Coronary artery (tissue), 2 donors: ENCODE measurements at places on chromosomes 12 and 14.

DNA sequence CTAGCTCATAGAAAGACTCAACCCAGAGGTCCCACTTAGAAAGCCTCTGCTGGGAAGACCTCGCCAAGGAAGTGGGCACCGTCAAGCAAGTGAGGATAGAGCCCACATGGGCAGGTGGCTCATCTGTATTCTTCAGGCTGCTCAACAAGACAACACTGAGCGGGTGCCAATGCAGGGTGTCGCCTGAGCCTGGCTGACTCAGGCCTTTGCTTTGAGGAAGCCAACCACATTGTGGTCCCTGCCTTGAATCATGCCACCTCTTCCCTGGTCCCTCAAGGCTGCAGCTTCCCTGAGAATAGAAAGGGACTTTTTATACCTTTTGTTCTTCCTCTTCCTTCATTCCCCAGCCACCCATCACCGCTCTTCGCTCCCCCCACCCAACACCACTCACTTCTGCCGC is 2.1 kb upstream of the RNASE13 start:
- DNase-seq = no peak

DNA sequence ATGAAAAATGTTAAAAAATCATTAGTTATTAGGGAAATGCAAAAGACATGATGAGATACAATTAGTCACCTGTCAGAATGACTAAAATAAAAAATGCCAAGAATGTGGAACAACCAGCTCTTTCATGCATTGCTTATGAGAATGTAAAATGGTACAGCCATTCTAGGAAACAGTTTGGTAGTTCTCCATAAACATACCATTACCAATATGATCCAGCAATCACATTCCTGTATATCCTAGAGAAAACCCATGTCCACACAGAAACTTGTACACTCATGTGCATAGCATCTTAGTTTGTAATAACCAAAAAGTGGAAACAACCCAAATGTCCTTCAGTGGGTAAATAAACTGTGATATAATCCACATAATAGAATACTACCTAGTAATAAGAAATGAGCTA is 245.7 kb downstream of the FUT8 start:
- no peak for DNase-seq

DNA sequence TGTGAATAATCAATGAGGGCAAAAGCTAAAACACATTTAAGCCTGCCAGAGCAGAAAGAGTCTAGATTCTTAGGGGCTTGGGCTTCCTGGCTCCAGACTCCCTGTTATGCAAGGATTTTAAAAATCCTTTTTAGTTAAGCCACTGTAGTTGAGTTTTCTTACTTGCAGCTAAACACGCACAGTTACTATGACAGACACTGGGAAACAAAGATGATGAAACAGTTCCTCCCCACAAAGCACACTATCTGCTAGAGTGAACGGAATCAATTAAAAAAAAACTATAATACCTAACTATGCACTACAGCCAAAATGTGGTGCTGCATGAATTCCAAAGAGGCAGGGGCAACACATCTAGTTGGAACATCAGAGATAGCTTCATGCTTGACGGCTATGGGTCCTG is 28.2 kb downstream of the RPS6KA5 start:
- no peak for DNase-seq

DNA sequence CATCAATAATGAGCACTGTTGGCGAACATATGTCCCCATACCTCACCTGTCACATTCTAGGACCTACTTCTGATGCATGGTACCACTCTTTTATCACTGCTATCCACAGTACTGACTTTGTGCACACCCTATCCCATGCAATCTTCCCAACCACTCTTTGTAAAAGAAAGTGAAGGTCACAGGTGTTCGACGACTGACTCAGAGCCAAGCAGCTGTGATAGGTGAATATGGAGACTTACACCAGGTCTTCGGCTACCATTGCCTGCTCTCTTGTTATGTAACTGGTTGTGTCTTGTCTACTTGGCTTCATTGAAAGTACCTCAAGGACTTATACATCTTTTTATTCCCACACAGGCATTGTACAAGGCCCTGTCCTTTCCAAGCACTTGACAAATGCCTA is 169.0 kb downstream of the ANO2 start:
- DNase-seq = no peak

GRCh38 chr14:20690848-20691640 is 2.5 kb downstream of the ANG start:
- DNase-seq = no peak

- no peak for DNase-seq
Observed at GRCh38 chr12:123273166-123273565, 1.5 kb upstream of the CDK2AP1 start.

DNA sequence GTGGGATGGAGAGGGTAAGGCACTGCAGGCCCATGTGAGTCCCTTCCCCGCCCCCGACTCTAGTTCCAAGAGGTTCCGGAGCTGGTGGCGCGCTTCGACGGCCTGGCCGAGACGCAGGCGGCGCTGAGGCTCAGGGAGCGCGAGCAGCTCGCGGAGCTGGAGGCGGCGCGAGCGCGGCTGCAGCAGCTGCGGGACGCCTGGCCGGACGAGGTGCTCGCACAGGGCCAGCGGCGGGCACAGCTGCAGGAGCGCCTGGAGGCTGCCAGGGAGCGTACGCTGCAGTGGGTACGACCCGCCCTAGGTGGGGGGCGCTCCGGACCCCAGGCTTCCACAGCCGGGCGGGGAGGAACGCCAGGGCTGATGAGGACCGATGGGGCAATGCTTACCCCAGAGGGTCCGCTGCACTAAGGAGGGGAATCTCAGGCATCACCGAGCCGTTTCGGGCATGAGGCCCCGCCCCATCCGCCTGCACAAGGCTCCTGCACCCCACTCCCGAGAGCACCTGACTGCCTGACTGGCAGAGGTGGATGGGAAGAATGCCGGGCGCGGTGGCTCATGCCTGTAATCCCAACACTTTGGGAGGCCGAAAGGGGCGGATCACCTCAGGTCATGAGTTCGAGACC is 4.9 kb downstream of the CFAP73 start:
- no peak for DNase-seq

- DNase-seq = no peak
Observed at GRCh38 chr14:84203896-84204295, 1326.0 kb upstream of the FLRT2 start.

DNA sequence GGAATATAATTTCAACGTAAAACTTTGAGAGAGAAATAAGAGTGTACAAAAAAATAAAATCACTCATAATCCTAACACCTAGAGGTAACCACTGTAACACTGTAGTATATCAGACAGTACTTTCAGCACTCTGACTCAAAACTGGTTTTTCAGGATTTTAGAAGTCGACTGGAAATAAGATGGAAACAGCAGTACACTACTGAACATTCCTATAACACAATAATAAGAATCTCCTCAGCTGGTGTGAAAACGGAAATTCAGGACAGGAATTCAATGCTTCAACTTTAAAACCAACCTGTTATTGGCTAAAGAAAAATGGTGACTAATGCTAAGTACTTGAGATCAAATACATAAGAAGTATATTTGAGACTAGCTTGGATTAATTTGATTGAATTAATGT is 12.3 kb upstream of the PITPNM2 start:
- DNase-seq = no peak

DNA sequence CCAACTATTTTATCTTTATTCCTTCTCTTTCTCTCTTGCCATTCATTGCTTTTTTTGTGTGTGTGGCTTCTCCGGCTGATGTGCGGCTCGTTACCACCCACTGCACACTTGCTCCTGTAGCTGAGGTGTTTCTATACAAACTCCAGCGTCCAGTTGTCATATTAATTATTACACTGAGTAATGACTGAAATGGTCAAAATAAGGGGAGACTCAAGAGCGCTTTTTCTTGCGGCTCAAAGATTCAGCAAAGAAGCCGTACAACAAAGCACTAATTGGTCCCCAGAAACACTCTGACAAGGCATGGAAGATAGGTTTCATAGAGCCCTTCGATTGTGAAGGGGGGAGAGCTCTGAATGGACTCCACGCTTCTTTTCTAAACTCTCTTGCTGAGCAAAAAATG is 5.6 kb upstream of the ASCL1 start:
- no peak for DNase-seq

DNA sequence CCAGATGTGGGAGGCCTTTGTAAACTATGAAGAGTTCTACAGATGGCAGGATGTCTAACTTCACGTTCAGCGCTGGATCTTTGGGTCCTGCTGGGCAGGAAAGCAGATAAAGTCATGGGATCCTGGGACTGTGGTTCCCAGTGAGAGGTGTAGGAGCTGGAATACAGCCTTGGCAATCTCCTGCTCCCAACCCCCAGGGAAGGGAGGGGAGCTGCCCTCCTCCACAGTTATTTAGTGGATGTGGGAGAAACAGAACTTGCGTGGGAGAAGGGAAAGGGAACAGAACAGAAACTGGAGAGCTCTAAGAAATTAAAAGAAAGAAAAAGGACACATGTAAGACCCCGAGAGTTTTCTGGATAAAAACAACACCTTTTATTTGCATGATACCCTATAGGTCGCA is 37.0 kb downstream of the NUAK1 start:
- no peak for DNase-seq

DNA sequence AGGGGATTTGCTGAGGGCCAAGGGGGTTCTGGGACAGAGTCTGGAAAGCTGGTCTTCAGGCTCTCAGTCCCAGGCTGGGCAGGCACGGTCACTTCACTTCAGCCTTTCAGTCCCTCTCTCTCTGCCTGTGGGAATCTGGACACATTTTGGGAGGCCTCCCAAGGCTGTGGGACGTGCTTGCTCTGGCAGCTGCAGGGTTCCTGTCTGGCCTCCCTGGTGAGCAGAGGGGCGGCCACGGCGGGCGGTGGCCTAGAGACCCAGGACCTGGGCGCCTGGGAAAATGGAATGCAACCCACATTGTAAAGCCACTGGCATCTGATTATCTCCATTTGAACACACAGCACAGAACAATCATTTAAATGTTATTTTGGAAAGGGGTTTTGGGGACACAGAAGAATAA is 10.1 kb upstream of the ALDH2 start:
- no peak for DNase-seq

- peak; percentile 47 for DNase-seq
Observed at GRCh38 chr14:90785471-90785870, 30.8 kb downstream of the TTC7B start.

GRCh38 chr12:104521731-104522130 is 65.0 kb downstream of the CHST11 start:
- no peak for DNase-seq

- DNase-seq = no peak
Observed at GRCh38 chr12:128852026-128852698, 1.1 kb upstream of the GLT1D1 start.

DNA sequence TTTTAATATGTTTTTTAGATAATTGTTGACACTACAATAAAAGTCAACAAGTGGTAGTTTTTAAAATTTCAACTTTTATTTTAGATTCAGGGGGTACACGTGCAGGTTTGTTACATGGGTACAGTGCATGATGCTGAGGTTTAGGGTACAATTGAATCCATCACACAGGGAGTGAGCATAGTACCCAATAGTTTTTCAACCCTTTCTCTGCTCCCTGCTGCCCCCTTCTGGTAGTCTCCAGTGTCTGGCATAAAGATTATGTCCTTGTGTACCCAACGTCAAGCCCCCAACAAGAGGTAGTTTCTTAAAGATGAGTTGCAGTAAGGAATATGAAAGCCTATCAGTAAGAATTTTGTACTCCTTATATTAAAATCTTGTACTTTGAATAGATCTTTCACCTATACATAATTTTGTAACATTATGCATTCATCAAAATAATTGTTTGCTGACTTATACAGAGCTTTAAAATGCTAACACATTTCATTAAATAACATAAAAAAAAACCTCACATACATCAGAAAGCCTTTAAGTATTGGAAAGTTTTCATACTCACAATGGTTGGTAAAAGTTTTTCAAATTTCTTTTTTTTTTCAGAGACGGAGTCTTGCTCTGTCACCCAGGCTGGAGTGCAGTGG is 5.4 kb upstream of the RALGAPA1 start:
- DNase-seq = no peak

- DNase-seq = no peak
Observed at GRCh38 chr14:103801459-103801858, 45.9 kb downstream of the PPP1R13B start.

GRCh38 chr12:116366824-116367223 is 89.3 kb upstream of the MED13L start:
- DNase-seq = no peak

DNA sequence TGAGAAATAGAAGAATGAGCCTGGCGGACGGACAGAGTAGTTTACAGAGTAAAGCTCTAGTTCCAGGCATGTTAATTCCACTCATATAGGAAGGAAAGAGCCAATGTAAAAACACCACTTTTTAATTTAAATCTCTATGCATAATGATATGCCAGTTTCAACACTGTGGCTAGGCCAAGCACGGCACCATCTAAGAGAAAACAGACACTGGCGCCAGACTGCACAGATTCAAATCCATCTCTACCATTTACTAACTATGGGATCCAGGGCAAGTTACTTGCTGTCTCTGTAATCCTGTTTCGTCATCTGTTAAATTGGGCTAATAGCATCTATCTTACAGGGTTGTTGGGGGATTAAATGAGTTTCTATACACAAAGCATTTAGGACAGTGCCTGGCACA is 27.5 kb downstream of the RMST start:
- no peak for DNase-seq

- no peak for DNase-seq
Observed at GRCh38 chr12:91249518-91250272, 67.1 kb upstream of the DCN start.

- no peak for DNase-seq
Observed at GRCh38 chr14:62301080-62301479, 538.9 kb downstream of the SNAPC1 start.
